ENCODE measurements at places on chromosomes 2 and 18.

GRCh38 chr2:24285484-24286152 is 74.7 kb downstream of the ITSN2 start:
- DNase-seq: no peak

- DNase-seq: no peak
Observed at GRCh38 chr2:68125821-68126220, 31.9 kb upstream of the PNO1 start.

DNA sequence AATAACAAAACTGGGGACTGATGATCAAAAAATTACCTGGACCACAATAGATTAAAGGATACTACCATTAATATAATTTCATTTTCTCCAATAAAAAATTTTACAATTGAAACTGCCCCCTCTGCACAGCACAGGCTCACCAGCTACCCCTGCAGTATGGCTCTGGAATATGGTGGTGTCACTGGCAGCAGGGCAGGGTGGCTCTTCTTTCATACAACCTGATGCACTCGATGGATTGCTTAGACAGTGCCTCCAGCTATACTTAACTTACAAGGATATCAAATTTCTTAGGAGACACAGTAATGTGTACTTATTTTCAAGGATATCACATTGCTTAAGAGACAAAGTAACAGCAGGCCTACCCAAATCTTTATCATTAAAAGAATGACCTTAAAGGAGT is 124.0 kb downstream of the PRELID3A start:
- DNase-seq: no peak

GRCh38 chr2:232974396-232974795 is 38.7 kb downstream of the NGEF start:
- no peak for DNase-seq

DNA sequence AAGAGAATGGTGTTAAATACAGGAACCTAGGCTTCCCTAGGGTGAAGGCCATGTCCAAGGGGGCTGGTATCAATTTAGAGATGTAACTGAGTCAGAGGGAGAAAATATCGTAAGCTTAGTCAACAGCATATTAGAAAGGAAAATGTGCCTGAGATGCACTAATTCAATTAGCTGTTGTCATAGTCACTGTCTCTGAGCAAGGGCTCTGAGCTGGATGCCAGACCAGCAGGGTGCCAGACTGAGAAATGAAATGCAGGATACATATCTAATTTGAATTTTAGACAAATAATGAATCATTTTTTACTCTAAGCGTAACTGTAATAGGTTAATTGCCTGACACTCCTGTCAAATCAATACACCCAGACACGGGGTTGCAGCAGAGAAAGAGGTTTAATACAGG is 11.4 kb upstream of the SLC35F6 start:
- DNase-seq: no peak

DNA sequence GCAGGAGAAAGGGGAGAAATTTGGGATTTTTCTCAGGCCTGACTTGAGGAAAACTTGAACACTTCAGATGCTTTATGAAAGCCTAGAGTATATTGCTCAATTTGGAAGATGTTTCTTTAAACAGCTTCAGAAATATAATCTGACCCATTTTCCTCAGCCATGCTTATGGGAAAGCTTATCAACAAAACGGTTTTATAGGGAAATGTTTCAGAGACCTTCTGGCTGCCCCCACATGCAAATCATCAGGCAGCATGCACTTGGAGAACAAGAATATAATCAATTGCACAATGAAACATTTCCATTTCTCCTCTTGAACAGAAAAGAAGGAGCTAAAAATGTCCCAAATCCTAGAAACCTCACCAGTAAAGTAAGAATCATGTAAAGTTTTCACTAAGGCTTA is 411.2 kb upstream of the ETAA1 start:
- DNase-seq: no peak

- no peak for DNase-seq
Observed at GRCh38 chr18:61910101-61910500, 17.3 kb upstream of the RNF152 start.

DNA sequence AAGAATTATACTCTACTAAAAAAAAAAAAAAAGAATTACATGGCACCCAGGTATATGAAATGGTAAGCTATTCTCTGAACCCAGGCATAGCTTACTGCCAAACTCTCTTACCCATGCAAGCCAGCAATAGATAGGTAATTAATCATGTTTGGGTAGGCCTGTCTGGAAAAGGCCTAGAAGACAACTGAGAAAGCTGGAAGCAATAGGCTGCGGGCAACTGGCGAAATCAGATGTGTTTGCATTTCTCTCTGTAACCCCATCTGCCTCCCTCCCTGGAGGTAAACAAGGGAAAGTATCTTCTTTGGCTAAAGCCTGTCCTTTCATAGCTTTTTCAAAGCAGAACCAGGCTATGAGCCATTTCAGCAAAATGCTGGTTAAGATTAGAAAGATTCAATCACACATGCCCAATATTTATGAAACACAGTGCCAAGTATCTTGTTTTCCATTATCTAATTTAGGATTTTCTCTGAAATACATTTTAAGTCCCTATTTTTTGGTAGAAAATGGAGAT is 934.8 kb upstream of the DDX18 start:
- DNase-seq: no peak

DNA sequence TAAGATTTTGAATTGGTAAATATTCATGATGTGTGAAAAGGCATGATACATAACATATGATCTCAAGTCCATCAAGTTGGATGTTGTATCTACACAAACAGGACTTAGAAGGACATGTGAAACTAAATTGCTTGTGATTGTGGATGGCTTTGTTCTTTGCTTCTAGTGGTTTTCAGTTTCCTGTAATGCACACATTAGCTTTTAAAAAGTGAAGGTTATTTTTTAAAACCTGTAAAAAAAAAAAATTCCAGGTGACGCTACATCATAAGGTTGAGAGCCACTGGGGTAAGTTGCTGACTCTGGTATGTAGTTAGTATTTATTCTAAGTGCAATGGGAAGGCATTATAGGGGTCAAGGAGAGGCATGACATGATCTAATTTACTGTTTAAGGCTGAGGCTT is 48.4 kb upstream of the TMEM247 start:
- no peak for DNase-seq

DNA sequence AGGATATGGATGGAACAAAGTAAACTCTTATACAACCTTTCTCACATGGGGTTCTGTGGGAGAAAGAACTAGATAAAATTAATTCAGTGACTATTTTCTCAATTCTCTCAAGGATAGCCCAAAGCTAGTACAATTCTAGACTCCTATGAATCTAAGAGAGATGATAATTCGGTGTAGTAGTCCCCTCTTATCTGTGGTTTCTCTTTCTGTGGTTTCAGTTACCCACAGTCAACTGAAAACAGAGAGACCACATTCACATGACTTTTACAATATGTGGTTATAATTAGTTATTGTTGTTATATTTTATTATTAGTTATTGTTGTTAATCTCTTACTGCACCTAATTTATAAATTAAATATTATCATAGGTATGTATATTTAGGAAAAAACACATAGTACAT is 53.5 kb upstream of the C2orf15 start:
- no peak for DNase-seq

- no peak for DNase-seq
Observed at GRCh38 chr2:219400562-219400961, 12.8 kb upstream of the DNPEP start.

- no peak for DNase-seq
Observed at GRCh38 chr2:160741271-160741670, 247.7 kb upstream of the RBMS1 start.

DNA sequence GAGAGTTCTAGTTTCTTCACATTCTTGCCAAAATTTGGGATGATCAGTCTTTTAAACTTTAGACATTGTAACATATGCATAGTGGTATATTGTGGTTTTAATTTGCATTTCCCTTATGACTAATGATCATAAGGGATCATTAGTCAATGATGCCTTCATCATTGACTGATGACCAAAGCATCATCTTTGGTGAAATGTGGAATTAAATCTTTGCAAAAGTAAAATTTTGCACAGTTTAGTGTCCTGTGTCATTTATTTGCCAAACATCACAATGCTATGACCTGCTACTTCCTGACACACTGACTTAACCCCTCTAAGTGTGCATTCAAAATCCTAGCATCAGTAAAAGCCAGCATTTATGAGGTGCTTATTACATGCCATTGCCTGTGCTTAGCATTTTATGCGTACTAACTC is 58.9 kb upstream of the SLC1A4 start:
- no peak for DNase-seq

DNA sequence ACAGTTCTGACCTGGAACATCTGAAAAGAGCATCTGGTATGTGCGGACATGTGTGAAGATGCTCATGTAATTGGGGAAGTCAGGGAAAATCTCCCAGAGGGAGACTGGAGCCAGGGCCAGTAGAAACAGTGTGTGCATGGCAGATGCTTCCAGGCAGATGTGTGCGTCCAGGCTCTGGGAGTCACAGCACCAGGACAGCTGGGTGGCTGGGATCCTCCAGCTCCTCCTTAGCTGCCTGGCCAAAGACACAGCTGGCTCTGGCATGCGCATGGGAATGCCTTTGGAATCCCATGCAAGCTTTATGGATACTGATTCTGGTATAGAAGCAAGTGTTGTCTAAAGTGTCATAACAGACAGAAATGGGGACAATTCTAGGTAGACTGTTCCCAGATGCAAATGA is 369.7 kb downstream of the INSIG2 start:
- no peak for DNase-seq

GRCh38 chr2:23489471-23490322 is 104.7 kb downstream of the KLHL29 start:
- DNase-seq: no peak

GRCh38 chr2:17136877-17137276 is 381.4 kb downstream of the RAD51AP2 start:
- no peak for DNase-seq

GRCh38 chr2:6444514-6444913 is 421.2 kb downstream of the CMPK2 start:
- DNase-seq: no peak

- DNase-seq: no peak
Observed at GRCh38 chr2:55628931-55629330, 11.5 kb upstream of the PPP4R3B start.

GRCh38 chr2:10039658-10040410 is 3.5 kb upstream of the KLF11 start:
- DNase-seq: no peak

DNA sequence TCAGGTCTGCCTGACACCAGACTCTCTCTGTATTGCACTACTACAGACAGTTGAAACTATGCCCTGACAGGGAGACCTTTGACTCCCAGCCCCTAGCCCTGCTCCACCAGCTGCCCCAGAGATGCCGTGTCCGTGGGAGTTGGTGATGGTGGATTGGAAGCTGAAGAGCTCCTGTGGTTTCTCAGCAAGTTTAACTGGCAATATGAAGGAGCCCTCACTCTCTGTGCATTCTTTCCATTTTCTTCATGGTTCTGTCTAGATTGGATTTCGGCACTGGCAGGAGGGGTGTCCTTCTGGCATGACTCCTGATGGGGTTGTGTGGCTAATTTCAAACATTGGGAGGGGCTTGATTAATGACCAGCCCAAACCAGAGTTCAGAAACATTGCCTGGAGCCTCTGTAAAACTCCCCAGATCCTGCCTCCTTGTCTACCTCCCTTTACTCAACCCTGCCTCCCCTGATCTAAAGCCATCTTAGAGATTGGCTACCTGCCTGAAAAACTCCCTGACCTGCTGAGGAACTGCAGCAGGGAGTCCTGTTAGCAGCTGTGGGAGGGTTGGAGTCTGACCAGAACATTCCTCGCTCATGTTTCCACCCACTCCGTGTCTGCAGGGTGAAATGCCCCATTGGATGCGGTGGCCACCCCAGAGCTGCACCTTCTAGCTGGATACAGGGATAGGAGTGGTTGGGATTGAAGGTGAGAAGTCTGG is 206.9 kb upstream of the SPRED2 start:
- DNase-seq: no peak

GRCh38 chr2:136713739-136714138 is 51.6 kb upstream of the THSD7B start:
- DNase-seq: no peak

DNA sequence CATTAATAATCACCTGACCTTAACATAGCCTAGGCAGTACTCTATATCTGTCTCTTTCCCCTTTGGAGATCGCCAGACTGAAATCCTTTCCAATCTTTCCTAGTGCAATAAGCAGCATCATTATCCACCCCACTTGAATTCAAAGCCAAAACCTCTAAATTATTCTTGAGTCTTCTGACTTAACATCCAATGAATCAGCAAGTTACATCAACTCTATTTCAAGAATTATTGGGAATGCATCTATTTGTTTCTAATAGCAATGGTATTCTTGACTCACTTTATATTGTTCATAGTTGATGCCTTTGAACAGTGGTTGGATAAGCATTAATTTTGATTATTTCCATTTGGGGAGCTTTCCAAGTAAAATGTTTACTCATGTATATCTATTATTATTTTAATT is 144.8 kb downstream of the ZNF804A start:
- no peak for DNase-seq

DNA sequence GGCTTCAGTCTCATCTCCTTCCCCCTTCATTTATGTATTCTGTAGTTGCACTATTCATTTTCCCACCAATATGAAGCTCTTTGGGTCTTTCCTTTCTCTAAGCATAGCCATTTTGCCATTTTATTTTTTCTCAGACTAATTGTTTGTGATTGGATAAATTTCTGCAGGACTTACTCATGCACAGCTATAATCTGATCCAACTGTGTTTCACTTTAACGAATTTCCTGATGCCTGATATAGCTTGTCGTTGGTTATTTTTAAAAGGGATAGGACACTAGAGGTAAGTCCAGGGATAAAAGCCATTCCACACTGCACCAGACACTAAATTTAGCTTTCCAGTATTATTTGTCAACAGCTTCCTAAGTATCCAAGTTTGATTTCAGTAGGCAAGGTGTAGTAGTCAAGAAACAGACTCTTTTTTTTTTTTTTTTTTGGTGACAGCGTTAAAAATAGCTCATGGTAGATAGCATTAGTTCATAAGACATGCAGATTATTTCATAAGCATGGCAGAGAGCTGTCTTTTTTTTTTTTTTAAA is 17.4 kb downstream of the ASB18 start:
- DNase-seq: no peak

- DNase-seq: no peak
Observed at GRCh38 chr2:133232556-133232955, 335.7 kb downstream of the NCKAP5 start.

DNA sequence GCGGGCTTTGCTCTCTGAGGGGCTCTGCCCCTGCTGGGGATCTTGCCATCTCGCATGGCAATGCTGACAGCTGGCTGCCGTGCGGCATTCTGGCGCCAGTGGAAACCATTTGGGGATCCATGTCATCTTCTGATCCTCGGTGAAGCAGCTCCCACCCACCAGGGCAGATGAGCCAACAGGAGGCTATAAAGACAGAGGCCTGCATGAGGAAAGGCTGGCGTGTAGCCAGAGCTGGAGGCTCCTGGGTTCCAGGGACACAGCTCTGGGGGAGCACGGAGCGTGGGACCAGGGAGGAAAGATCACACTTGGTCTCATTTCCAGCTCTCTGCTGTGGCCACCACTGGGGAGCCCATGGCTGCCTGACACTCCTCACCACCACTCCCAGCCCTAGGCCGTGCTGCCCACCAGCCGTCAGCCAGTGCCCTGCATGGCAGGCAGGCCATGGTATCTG is 145.8 kb downstream of the ZFP36L2 start:
- no peak for DNase-seq

- no peak for DNase-seq
Observed at GRCh38 chr2:163692611-163693482, 43.0 kb downstream of the FIGN start.

GRCh38 chr2:201122276-201122675 is 6.3 kb downstream of the CFLAR start:
- DNase-seq: no peak

Data from stimulated activated CD8-positive, alpha-beta memory T cell treated with anti-CD3 and anti-CD28 coated beads, Interleukin-4, amount 100 ng/mL, for 1 hour (primary cell).